Stimulated activated CD8-positive, alpha-beta memory T cell treated with anti-CD3 and anti-CD28 coated beads, Interleukin-4, amount 100 ng/mL, for 1 hour (primary cell): ENCODE measurements at places on chromosomes 5 and 9.

GRCh38 chr5:115231598-115231997 is 31.1 kb downstream of the PGGT1B start:
- DNase-seq: no peak

DNA sequence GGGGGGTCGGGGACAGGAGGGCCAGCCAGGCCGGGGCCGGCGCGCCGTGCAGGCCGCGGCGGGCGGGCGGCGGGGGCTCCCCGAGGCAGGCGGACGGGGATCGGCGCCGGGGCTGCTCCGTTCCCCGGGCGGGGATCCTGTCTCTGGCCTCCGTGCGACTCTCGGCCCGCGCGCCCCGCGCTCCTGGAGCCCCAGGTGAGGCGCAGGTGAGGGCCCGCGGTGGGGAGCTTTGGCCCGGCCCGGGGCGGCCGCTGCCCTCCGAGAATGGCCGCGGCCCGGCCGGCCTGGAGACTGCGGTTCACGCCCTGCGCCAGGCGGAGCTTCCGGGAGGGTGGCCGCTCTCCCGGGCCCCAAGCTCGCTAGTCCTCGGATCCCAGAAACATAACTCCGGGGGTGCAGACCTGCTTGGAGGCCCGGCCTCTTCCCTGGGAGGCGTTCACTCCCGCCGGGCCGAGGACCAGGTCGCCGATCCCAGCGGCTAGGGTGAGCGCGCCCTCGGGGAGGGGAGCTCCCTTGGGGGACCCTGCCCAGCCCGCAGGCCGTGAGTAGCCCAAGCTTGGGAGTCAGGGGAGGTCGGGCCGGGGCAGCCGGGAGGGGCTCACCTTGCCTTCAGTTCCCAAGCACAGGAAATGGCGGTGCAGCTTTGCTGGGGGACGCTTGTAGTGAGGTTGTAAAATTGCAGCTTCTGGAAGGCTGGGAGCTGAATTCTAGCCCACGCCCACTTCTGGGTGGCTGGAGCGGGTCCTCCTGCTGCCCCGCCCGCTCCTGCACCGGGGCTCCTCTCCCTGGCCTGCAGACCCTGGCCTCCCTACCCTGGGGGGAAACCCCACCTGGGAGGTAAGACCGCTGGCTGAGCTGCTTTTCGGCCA is 723 bp downstream of the PPP1R26 start:
- no peak for DNase-seq

DNA sequence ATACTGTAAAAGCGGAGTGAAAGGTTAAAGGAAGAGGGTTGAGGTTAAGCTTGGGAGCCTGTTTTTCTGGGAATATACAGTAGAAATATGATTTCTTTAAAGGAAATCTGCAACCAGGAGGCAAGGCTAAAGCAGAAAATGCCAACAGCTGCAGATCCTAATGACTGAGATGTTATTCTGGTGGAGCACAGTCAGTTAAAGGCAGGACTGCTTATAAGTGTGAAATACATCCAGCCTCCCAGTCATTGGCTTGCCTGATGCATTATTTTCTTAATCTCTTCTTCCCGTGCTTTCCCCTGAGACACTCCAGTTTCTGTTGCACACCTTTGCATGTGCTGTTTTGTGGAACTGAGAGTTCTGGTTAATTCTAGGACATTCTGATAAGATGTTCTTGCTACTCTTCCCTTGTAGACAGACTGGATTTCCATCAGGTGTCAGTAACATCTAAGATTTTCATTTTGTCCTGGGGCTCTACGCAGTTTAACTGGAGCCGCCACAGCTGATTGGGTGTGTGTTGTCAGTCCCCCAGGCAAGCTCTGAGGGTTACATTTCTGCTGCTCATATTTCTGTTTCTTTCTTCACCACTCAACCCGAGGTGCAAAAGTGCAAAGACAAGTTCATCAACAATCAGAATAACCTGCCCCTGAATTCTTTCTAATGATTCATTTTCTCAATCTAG is 44.4 kb downstream of the CAST start:
- no peak for DNase-seq

DNA sequence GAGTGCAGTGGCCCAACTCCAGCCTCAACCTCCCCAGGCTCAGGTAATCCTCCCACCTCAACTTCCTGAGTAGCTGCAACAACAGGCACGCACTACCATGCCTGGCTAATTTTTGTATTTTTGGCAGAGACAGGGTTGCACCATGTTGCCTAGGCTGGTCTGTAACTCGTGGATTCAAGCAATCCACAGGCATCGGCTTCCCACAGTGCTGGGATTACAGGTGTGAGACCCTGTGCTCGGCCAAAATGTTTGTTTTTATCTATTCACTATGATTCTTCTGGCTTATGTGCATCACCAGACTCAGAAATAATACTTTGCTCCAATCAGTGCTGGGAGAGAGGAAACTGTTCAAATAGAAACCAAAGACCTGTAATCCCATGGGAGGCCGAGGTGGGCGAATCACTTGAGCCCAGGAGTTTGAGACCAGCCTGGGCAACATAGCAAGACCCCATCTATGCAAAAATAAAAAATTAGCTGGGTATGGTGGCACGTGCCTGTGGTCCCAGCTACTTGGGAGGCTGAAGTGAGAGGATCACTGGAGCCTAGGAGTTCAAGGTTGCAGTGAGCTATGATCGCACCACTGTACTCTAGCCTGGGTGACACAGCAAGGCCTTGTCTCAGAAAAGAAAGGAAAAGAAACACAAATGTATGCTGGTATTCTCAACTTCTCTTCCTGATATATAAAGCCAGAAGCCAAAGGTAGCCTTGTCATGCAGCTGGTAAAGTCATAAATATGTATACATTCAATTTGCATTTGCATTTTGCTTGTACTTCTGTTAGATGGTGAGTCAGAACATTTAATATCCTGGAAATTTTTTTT is 4.5 kb downstream of the PIP5K1B start:
- DNase-seq: no peak

DNA sequence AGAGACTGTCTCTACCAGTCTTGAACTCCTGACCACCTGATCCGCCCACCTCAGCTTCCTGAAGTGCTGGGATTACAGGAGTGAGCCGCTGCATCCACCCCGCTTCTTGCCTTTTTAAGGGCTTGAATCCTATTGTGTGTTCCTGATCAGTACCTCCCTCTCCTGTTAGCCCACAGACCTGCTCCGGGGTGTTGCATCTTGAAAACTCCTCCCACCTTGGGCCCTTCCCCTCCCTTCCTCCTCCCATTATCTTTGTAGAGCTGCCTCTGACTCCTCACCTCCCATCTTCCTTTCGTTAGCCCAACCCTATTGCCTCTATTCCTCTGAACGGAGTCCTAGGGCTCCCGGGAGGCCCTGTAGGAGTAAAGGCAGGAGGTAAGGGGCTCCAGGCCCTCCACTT is 48.5 kb upstream of the NEK6 start:
- DNase-seq: no peak

DNA sequence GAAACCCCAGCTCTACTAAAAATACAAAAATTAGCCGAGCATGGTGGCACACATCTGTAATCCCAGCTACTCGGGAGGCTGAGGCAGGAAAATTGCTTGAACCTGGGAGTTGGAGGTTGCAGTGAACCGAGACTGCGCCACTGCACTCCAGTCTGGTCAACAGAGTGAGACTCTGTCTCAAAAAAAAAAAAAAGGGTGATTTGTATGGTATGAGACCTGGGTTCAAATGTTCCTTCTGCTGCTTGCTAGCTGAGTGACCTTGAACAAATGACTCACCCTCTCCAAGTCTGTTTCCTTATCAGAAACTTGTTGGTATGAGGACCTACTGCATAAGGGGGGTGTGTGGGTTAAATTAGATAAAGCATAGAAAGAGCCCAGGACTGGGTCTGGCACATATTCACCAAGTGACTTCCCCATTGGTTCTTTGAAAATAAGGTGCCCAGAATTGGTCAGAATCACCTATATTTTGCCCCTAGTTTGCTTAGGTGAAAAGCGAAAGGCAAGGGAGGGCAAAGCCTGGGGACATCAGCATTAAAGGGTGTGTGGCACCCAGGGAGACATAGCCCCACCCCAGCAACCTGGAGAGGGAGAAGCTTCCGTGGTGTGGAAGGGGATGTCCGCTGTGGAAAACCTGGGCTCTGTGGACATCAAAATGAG is 9.9 kb downstream of the SLC25A25 start:
- no peak for DNase-seq

DNA sequence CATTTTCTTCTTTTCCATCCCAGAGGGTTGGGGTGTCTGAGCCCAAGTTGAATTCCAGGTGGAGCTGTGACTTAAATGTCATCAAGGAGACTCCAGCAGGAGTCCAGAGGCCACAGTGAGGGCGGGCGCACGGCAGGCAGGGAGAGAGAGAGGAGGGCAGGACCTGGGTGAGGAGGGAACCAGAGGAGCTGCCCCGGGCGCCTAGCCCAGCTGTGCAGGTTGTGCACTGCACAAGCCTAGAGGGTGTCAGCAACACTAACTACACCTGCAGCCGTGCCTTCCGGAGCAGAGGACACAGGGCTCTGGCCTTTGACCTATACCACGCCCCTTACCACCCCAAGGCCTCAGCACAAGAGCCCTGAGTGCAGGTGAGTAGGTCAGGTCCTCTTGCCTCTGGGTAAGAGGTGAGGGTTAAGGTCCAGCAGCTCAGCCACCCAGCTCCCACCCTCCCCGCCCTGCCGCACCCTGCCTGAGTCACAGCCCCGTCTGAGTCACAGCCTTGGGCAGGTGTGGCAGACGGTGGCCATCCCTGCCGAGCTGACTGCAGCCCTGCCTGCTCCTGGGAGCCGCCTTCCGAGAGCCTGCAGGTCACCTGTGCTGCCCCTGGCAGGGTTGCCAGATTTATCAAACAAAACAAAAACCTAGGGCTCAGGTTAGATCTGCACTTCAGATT is 6.4 kb upstream of the AGPAT2 start:
- DNase-seq: no peak

DNA sequence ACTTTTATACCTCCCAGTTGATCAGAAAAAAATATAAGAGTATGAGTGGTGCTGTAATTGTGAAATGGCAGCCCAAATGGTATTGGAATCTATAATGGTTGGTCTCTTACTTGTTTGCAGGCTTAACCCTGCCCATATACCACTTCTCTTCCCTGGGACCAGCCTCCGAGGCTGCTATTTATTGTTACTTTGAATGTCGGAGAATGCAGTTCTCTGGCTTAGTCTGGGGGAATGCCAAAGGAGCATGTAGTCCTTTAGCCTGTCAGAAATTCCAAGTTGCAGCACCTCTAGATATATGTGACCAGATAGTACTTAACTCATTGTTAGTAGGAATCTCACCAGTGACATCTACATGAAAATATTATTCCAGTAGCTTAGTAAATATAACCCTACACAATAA is 47.5 kb downstream of the SLC44A1 start:
- no peak for DNase-seq

- DNase-seq: no peak
Measured at GRCh38 chr9:110066929-110067716, 140.8 kb downstream of the C9orf152 start.

GRCh38 chr5:113214606-113215323 is 220.0 kb downstream of the TSSK1B start:
- DNase-seq: no peak

DNA sequence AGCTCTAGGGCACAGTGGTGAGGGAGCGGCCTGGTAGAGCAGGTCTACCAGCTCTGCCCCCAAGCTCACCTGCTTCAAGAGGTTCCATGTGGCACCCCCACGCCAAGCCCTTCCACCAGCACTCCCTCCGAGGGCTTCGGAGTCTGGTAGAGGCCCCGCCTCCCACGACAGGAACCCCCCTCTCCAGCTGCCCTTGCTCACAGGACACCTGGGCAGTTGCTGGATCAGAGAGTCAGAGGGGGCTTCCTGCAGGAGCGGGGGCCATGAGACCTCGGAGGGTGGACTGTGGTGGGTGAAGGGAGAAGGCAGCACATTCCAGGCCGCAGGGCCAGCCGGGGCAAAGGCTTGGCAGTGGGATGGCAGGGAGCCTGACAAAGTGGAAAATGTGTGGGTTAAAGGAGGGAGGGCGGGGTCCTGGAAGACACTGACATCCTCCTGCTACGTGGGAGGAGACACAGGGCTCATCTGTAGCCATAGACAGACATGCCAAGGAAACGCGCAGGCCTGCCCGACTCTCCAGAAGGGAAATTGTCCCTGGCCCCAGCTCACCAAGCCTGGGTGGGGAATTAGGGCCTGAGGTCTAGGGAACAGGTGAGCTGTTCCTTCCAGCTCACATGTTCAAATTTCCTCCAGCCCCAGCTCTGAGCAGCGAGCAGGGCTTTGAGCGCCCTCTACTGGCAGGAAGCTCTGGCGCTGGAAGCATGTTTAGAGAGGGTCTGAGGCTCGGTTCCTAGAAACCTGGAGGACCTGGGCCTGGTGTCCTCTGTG is 74.2 kb downstream of the NTNG2 start:
- peak; percentile 75 for DNase-seq

DNA sequence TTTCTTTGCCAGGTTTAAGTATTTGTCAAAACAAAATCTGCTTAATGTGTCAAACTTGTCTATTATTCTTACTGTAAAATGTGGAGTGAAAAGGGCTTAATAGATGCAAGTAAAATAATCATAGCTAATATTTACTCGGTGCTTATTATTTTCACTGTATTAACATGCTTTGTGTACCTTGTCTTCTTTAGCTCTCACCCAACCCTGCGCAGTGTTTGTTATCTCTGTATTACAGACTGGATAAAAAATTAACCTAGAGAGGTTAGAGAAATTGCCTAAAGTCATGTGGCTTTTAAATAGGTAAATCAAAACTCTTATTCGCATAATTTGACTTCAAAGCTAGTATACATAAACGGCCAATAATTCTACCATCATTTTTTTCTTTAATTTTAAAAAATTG is 1864.8 kb downstream of the MAT2B start:
- DNase-seq: no peak

DNA sequence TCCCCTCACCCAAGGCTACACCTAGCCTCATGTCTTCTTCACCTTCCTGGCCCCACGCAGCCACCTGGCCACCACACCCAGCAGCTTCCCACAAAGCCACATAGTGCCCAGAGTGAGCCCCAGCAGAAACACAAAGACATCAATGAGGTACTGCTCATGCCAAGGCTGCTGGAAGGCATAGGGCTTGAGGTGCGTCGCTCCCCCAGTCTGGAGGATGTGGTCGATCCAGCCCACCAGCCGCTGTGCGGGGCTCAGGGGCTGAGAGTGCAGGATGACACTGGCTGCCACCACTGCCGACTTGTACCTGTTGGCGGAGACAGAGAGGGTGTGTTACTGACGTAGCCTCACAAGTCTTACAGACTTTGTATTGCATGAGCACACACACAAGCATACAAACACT is 15.8 kb upstream of the CAPSL start:
- no peak for DNase-seq

GRCh38 chr5:126119887-126120442 is 303.2 kb upstream of the GRAMD2B start:
- no peak for DNase-seq

DNA sequence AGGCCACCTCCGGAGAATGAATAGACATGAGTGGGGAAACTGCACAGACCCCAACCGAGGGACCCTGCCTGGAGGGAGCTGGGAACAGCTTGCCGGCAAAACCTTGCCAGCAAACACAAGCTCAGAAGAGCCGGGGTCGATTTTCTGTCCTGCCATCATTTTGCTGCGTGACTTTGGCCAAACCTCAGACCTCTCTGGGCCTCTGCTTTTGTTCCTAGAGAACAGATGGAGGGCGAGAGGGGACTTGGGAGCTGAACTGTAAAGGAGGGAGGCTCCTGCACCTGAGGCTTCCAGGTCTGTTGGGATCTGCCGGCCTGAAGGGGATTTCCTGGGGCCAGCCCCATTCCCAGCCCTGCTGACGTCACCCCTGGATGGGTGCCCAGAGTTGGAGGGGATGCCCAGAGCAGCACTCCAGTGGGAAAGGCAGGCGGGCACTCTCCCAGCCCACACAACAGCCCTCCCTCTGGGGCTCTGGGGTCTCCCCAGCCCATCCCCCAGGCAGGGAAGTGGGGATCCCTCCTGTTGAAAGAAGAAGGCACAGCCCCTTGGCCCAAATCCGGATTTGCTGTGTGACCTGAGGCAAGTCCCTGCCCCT is 40.4 kb upstream of the SYNPO start:
- no peak for DNase-seq
